ENCODE measurements at places on chromosomes 2 and 18. TPM values are rescaled to one million over a fixed set of nuclear protein-coding genes. Genes with fewer than 3 reads are reported as not detected.
A peak's percentile ranks its signal among the peaks of the same experiment; 100 is the strongest.

SKOR2 gene
- polyA plus RNA-seq, result not detected

GATA6 gene
- not detected for polyA plus RNA-seq

SERPINB2 gene
- polyA plus RNA-seq, result 9.8 TPM

SERPINB10 gene
- 0.10 TPM for polyA plus RNA-seq

IL36A gene
- polyA plus RNA-seq, result not detected

ZBTB7C gene
- polyA plus RNA-seq, result 0.15 TPM

SERPINB12 gene
- not detected for polyA plus RNA-seq

LAMA1 gene
- polyA plus RNA-seq, result 0.11 TPM

METTL5 gene
- 40.7 TPM for polyA plus RNA-seq

CNGA3 gene
- polyA plus RNA-seq, result not detected

TBC1D8 gene
- polyA plus RNA-seq, result 7.0 TPM

HOXD13 gene
- polyA plus RNA-seq, result not detected

COL4A4 gene
- not detected for polyA plus RNA-seq

ABCG5 gene
- not detected for polyA plus RNA-seq

DNA sequence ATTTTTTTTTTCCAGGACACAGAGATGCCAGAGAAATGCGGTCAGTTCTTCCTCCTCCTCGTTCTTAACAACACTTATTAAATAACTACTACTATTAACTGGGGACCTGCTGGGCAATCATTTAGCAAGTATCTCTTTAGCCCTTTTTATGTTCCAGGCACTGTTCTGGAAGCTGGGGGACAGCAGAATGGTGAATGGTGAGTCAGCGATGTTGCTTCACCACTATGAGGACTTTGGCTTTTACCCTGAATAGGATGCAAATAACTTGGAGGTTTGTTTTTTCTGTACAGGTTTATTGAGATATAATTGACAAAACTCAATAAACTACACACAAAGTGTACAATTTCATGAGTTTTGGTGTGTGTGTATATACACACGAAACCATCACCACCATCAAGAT lies 179.9 kb upstream of the MSH6 start:
- H3K4me1 ChIP-seq, result no peaks in the 10 kb centered on the region
- no peaks in the 10 kb centered on the region for H3K36me3 ChIP-seq
- no peak overlapping the region for H3K27ac ChIP-seq
- H3K4me3 ChIP-seq, result no peak overlapping the region

DNA sequence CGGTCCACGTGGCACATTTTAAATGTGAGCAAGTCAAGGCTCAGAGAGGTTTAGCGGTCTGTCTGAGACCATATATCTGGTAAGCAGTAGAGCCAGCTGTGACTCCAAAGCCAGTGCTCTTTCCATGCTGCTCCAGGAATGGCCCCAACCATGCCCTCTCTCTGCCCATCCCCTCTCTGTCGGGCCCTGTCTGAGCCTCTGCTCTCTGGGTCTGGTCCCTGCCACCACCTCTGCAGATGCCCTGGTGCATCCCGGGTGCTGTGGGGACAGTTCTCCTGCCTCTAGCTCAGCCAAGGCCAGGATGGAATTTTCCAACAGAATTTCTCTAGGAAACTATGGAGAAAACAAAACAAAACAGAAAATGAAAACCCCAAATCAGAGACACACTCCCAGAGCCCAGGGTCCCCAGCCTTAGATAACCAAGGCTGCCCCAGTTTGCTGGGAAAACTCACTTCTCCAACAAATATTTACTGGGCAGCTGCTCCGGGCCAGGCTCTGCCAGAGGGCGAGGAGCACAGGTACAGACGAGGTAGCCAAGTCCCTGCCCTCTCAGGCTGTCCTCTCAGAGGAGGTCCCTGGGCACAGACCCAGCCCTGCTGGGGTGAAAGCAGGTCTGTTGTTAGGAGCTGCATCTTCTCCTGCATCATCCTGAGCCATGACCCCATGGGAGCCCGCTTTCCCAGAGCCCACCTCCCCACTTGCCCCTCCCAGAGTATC lies 9.2 kb downstream of the ADRA2B start:
- no peak overlapping the region for H3K27ac ChIP-seq
- no peaks in the 10 kb centered on the region for H3K27me3 ChIP-seq
- H3K4me1 ChIP-seq, result no peaks in the 10 kb centered on the region
- H3K36me3 ChIP-seq, result no peaks in the 10 kb centered on the region
- no peak overlapping the region for H3K4me3 ChIP-seq
- no peak for DNase-seq

GRCh38 chr18:3110034-3110752 lies 97.2 kb upstream of the LPIN2 start:
- no peaks in the 10 kb centered on the region for H3K27me3 ChIP-seq
- DNase-seq, result no peak
- no peaks in the 10 kb centered on the region for H3K4me1 ChIP-seq
- H3K4me3 ChIP-seq, result no peak overlapping the region
- H3K27ac ChIP-seq, result no peak overlapping the region

GRCh38 chr2:54813584-54813983 lies 90.1 kb downstream of the EML6 start:
- no peak overlapping the region for H3K4me3 ChIP-seq
- no peaks in the 10 kb centered on the region for H3K27me3 ChIP-seq
- no peak for DNase-seq
- H3K4me1 ChIP-seq, result no peaks in the 10 kb centered on the region
- H3K36me3 ChIP-seq, result no peaks in the 10 kb centered on the region

DNA sequence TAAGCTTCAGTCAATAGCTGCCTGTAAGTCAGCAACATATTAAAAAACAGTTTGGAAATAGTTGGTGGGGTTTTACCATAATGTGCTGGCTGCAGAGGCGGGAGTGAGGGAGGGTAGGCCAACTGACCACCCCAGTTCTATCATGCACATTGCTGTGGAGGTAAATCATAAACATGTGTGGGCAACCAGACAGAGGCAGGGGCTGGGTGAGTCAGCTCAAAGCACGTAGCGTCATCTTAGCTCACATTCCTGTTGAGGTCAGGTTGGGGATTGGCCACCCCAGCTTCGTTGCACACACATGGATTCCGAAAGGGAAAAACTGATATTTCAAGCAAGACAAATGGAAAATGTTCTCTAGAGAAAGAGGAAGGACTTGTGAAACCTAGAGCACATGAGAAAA lies 19.5 kb downstream of the GPR45 start:
- H3K4me1 ChIP-seq, result peaks cover 7% of the 10 kb centered on the region
- DNase-seq, result peak; percentile 41
- no peaks in the 10 kb centered on the region for H3K27me3 ChIP-seq
- H3K36me3 ChIP-seq, result no peaks in the 10 kb centered on the region

- no peak for DNase-seq
- H3K4me1 ChIP-seq, result peaks cover 22% of the 10 kb centered on the region
- H3K27me3 ChIP-seq, result no peaks in the 10 kb centered on the region
These were observed 402.4 kb upstream of the ID2 start for GRCh38 chr2:8279506-8279905.

DNA sequence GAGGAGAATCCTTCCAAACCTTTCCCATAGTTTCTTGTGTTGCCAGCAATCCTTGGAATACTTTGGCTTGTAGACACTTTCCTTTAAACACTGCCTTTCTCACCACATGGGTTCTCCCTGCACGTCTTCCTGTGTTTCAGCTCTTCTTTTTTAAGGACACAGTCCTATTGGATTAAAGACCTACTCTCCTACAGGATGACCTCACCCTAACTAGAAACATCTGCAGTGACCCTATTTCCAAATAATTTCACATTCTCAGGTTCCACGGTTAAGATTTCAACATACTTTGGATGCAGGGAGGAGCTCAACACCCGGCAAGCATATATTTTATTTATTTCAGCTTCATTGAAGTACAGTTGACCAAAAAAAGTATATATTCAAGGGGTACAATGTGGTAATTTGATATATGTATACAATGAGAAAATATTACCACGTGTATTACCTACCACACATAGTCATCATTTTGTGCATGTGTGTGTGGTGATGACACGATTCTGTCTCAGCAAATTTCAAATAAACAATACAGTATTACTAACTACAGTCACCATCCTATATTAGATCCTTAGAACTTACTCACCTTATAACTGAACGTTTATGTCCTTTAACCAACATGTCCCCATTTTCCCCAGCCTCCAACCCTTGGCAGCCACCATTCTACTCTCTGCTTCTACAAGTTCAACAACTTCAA lies 745.0 kb downstream of the CBLN2 start:
- H3K27me3 ChIP-seq, result no peaks in the 10 kb centered on the region
- H3K27ac ChIP-seq, result no peak overlapping the region
- no peak overlapping the region for H3K4me3 ChIP-seq
- no peak for DNase-seq

- no peak overlapping the region for H3K4me3 ChIP-seq
- no peaks in the 10 kb centered on the region for H3K36me3 ChIP-seq
- peak overlapping the region; percentile 16 for H3K27ac ChIP-seq
These were observed 104.8 kb downstream of the PLCL1 start for GRCh38 chr2:197908990-197909776.

DNA sequence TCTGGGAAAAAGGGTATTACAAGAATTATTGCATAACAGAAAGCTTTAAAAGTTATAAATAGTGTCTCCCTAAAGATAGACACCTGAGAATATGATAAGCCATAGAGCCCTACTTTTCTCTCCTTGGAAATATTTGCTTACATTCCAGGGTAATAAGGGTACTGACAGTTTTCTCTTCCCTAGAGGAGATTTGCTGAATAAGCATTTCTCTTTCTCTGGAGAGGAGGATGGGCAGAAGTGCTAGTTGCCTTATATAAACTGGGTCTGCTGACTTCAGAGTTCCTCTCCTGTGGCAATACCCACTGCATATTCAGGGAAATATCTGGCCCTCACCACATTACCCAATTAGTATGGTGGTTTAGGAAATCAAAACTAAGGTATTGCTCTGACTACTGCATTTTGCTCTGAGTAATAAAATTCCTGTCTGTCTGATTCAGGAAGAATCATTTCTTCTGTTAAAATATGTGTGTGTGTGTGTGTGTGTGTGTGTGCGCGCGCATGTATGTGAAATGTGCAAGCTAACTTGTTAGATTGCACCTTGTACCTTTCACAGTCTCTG lies 1391.3 kb downstream of the DSC3 start:
- H3K27me3 ChIP-seq, result no peaks in the 10 kb centered on the region
- DNase-seq, result no peak
- H3K4me3 ChIP-seq, result no peak overlapping the region
- H3K36me3 ChIP-seq, result no peaks in the 10 kb centered on the region

Measured in SK-N-SH (cell line).